ENCODE measurements at places on chromosomes 4 and X. TPM values are rescaled to one million over a fixed set of nuclear protein-coding genes. Genes with fewer than 3 reads are reported as not detected.

GRCh38 chr4:1200425-1201035 lies 28.1 kb upstream of the SPON2 start:
- H3K36me3 ChIP-seq, result no peaks in the 10 kb centered on the region
- peak overlapping the region; percentile 17 for H3K4me3 ChIP-seq
- peaks cover 49% of the 10 kb centered on the region for H3K4me1 ChIP-seq
- H3K27ac ChIP-seq, result no peak overlapping the region
- DNase-seq, result peak; percentile 41
- 0 out of 3 replicates have a peak, but pooled peaks cover 2% of the 10 kb centered on the region for H3K27me3 ChIP-seq

LRAT gene
- 0.09 TPM for total RNA-seq

GRCh38 chrX:13468096-13468495 lies 101.3 kb upstream of the EGFL6 start:
- H3K27ac ChIP-seq, result no peak overlapping the region
- H3K27me3 ChIP-seq, result no peaks in the 10 kb centered on the region
- no peaks in the 10 kb centered on the region for H3K4me1 ChIP-seq
- DNase-seq, result no peak
- H3K4me3 ChIP-seq, result no peak overlapping the region
- H3K36me3 ChIP-seq, result no peaks in the 10 kb centered on the region

CLCN5 gene
- 8.6 TPM for total RNA-seq

GRCh38 chr4:2788101-2788500 lies 4.8 kb upstream of the SH3BP2 start:
- no peaks in the 10 kb centered on the region for H3K36me3 ChIP-seq
- no peak overlapping the region for H3K27ac ChIP-seq
- H3K4me1 ChIP-seq, result no peaks in the 10 kb centered on the region
- H3K4me3 ChIP-seq, result no peak overlapping the region

DNA sequence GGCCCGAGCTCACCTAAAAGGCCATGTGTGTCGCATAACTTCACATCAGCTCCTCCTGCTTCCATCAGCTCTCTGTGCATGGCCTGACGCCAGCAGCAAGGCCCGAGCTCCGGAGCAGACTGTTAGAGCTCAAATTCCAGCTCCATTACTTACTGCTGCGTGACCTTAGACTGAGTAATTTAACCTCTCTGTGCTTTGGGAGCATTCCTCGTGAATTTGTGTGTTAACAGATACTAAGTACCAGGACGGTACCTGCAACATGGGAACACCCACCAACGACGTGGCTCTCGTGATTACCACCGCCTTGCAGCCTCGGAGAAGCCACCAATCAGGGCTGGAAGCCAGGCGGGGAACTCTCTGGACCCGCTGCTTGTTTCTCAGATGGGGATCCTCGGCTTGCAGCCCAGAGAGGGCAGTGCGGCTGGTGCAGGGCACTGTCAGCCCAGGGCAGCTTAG lies 12.9 kb downstream of the LETM1 start:
- H3K27ac ChIP-seq, result no peak overlapping the region
- H3K4me1 ChIP-seq, result peaks cover 4% of the 10 kb centered on the region
- H3K4me3 ChIP-seq, result no peak overlapping the region
- no peak for DNase-seq
- H3K36me3 ChIP-seq, result peaks cover 87% of the 10 kb centered on the region
- H3K27me3 ChIP-seq, result no peaks in the 10 kb centered on the region

DNA sequence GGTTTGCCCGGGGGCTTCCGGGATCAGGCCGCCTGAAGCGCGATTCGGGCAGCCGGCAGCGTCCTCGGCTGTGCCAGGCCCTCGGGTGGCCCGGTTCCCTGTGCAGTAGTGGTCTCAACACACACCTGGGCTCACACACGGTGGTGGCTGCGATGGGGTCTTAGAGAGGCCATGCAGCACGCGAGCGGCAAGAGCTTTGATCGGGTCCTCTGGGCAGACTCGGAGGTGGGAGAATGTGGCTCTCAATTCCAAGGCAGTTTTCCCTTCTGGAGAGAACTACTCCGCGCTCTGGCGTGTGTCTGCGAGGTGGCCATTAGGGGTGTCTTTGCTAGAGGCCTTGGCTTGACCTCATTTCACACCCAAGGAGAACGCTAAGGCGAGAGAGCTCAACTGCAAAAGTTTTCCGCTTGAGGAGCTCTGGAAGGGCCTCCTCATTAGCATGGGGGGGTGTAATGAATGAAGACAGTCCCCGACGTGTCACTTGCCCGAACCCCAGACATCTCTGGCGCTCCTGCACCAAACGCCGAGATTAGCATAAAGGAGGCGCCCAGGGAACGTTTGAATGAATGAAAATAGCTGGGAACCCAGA lies 771 bp upstream of the RBPJ start:
- H3K27me3 ChIP-seq, result no peaks in the 10 kb centered on the region
- peak overlapping the region; percentile 82 for H3K4me3 ChIP-seq
- DNase-seq, result no peak
- peaks cover 16% of the 10 kb centered on the region for H3K4me1 ChIP-seq

- H3K4me1 ChIP-seq, result peaks cover 8% of the 10 kb centered on the region
- H3K4me3 ChIP-seq, result no peak overlapping the region
- DNase-seq, result peak; percentile 64
- H3K27me3 ChIP-seq, result no peaks in the 10 kb centered on the region
- no peak overlapping the region for H3K27ac ChIP-seq
Measured at GRCh38 chrX:136528645-136529315, 3.2 kb upstream of the VGLL1 start.

- H3K36me3 ChIP-seq, result no peaks in the 10 kb centered on the region
- H3K27ac ChIP-seq, result no peak overlapping the region
- no peak overlapping the region for H3K4me3 ChIP-seq
- H3K27me3 ChIP-seq, result no peaks in the 10 kb centered on the region
Measured at GRCh38 chr4:76974150-76974549, 24.6 kb downstream of the SEPTIN11 start.

DNA sequence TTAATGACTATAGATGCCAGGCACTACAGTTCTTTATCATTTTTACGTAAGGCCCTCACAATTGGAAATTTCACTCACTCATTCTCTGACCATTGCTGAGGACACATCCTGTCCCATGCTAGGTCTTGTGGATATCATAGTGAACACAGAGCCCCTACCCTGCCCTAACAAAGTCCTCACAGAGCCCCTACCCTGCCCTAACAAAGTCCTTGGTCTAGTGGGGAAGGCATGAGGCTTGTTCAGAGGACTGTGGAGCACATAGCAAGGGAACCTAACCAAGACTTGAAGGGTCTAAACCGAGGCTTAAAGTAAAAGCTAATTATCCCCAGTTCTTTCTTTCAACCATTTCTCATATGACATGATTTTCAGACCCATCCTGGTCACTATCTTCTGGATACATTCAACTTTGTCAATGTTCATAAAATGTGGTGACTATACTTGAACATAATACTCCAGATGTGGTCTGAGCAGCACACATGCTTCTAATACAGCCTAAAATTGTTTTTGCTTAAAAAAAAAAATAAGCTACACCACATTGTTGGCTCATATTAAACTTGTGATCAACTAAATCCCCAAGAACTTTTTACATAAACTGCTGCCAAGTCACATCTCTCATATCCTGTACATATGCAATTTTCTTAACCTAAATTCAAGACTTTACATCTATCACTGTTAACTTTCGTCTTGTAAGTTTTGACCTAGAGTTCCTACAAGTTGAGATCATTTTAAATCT lies 77.0 kb downstream of the GPC3 start:
- H3K36me3 ChIP-seq, result no peaks in the 10 kb centered on the region
- no peak overlapping the region for H3K4me3 ChIP-seq
- no peaks in the 10 kb centered on the region for H3K27me3 ChIP-seq

TXK gene
- 0.40 TPM for total RNA-seq

GRCh38 chr4:1601852-1602654 lies 82.1 kb downstream of the FAM53A start:
- no peak overlapping the region for H3K4me3 ChIP-seq
- no peak for DNase-seq
- H3K27ac ChIP-seq, result no peak overlapping the region
- peaks cover 75% of the 10 kb centered on the region for H3K4me1 ChIP-seq
- peaks cover 49% of the 10 kb centered on the region for H3K27me3 ChIP-seq

DNA sequence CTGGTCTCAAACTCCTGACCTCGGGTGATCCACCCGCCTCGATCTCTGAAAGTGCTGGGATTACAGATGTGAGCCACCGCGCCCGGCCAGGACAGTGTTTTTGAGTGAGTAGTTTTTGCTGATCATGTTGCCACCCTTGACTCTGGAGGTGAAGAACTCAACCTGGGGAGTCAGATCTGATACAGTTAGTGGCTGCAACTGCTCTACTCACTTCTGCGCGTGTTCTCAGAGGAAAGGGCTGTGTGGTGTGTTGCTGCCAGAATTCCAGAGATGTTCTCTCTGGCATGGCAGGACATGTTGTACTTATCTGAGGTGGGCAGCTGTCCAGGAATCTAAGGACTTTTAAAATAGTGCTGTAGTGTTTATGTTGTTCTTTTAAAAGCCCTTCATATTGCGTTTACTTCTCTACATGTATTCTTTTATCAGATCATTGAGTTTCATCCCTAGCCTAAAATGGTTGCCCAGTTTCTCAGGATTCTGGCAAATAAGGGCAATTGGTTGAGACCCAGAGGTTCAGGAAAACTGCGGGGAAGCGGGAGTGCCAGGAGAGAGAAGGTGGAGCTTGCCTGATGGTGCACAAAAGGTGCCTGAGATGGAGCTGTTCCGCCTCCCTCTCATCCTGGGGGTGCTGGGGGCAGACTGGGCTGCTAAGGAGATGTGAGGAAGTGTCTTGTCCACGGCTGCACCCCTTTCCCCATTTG lies 97.7 kb downstream of the ARHGAP10 start:
- DNase-seq, result no peak
- no peak overlapping the region for H3K27ac ChIP-seq
- H3K4me1 ChIP-seq, result no peaks in the 10 kb centered on the region

CLDN22 gene
- total RNA-seq, result not detected

LAMP2 gene
- total RNA-seq, result 41.8 TPM

- peaks cover 9% of the 10 kb centered on the region for H3K4me1 ChIP-seq
- H3K27ac ChIP-seq, result no peak overlapping the region
- H3K27me3 ChIP-seq, result no peaks in the 10 kb centered on the region
- no peak for DNase-seq
Measured at GRCh38 chrX:124113621-124114600, 152.4 kb downstream of the STAG2 start.

DRD5 gene
- not detected for total RNA-seq

CT45A7 gene
- total RNA-seq, result not detected

SHOX gene
- not detected for total RNA-seq

- no peaks in the 10 kb centered on the region for H3K36me3 ChIP-seq
- H3K27ac ChIP-seq, result no peak overlapping the region
- H3K4me1 ChIP-seq, result peaks cover 5% of the 10 kb centered on the region
- no peak overlapping the region for H3K4me3 ChIP-seq
- peak; percentile 13 for DNase-seq
Measured at GRCh38 chr4:172157946-172158345, 344.7 kb downstream of the GALNTL6 start.

GRCh38 chrX:69162361-69162865 lies 2.8 kb downstream of the PJA1 start:
- no peak overlapping the region for H3K27ac ChIP-seq
- no peaks in the 10 kb centered on the region for H3K4me1 ChIP-seq
- no peaks in the 10 kb centered on the region for H3K36me3 ChIP-seq

DNA sequence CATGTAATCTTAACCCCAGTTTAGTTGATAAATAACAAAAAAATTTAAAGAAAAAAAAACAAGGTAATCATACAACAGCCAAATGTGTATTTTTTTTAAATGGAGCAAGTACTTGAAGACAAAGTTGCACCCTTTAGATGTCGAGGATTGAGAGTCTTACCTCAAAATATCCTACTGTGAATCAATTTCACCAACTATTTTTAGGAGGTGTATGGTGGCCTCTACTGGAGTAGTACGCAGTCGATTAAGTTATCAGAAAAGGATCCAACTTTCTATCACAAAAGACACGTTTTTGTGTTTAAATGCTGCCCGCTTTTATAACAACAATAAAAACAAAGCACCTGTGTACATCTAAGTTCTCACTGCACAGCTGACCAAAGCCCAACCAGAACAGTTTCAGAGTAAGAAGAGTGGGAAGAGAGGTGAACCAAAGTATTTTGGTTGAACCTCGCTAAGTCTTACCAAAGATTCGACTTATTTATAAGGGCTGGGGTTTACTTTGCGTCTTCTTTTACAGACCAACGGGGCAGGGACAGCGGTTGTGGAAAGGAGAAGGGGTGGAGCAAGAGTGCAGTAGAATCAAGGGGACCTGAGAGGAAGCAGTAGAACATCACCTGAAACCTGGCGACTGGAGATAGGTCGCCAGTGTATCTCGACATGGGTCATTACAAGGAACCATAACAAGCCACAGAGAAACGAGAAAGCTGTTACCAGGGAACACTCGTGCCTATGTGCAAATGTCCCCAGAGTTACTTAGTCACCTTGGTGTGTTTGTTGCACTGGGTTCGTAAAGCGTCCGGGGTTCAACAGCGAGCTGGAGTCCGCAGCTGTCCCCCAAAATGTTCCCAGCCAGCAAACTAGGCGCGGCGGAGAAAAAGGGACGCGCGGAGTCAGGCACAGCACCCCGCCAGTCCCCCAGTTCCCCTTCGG lies 1.1 kb downstream of the RPS6KA6 start:
- H3K27me3 ChIP-seq, result no peaks in the 10 kb centered on the region
- no peaks in the 10 kb centered on the region for H3K36me3 ChIP-seq
- H3K4me3 ChIP-seq, result no peak overlapping the region
- DNase-seq, result no peak

LUZP4 gene
- 0.16 TPM for total RNA-seq

DNA sequence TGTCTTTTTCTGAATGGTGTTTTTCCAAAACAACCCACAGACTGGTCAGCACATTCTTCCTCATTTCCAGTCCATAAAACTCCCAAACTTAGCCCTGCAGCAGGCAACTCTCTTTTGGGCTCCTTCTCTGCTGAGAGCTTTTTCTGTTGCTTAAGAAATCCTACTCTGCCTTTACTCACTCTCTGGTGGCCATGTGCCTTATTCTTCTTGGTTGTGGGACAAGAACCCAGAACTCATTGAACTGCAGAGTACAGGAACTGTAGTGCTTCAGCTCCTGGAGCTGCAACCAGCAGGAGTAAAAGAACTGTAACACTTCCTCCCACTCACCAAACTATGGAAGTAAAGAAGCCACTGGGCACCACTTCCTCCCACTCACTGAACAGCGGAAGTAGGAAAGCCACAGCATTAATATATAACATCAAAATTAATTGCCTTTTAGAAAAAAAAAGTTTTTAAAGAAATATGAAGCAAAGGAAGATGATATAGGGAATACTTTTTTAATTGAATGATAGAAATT lies 864.1 kb upstream of the PCDH10 start:
- no peak overlapping the region for H3K27ac ChIP-seq
- no peaks in the 10 kb centered on the region for H3K36me3 ChIP-seq
- DNase-seq, result no peak
- no peak overlapping the region for H3K4me3 ChIP-seq
- H3K27me3 ChIP-seq, result no peaks in the 10 kb centered on the region

GRCh38 chrX:44744799-44745198 lies 99.0 kb upstream of the DUSP21 start:
- no peak overlapping the region for H3K4me3 ChIP-seq
- DNase-seq, result no peak
- H3K4me1 ChIP-seq, result no peaks in the 10 kb centered on the region
- H3K36me3 ChIP-seq, result no peaks in the 10 kb centered on the region
- no peaks in the 10 kb centered on the region for H3K27me3 ChIP-seq
- H3K27ac ChIP-seq, result no peak overlapping the region

SPP1 gene
- total RNA-seq, result 0.64 TPM
